ENCODE measurements at places on chromosomes 6 and 20.

DNA sequence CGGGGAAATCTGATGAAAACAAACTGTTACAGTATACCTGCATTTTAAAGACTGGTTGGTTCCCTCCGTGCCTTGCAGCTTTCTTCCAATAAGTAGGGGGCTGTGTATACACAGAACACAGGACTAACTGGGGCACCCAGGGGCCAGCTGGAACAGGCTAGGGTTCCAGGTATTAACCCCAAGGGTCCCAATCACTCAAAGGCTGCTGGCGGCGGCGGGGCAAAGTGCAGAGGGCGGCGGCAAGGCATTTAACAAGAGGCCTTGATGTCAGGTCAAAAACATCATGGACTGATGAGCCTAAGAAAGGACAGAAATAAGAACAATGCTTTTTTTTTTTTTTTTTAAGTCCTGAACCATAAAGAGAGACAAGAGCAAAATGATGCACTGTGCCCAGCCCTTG is 2.5 kb downstream of the PMEPA1 start:
- DNase-seq, result no peak

GRCh38 chr6:81003156-81003555 is 749.3 kb downstream of the TENT5A start:
- DNase-seq, result no peak

GRCh38 chr6:134060491-134061106 is 8.2 kb upstream of the SLC2A12 start:
- DNase-seq, result no peak

DNA sequence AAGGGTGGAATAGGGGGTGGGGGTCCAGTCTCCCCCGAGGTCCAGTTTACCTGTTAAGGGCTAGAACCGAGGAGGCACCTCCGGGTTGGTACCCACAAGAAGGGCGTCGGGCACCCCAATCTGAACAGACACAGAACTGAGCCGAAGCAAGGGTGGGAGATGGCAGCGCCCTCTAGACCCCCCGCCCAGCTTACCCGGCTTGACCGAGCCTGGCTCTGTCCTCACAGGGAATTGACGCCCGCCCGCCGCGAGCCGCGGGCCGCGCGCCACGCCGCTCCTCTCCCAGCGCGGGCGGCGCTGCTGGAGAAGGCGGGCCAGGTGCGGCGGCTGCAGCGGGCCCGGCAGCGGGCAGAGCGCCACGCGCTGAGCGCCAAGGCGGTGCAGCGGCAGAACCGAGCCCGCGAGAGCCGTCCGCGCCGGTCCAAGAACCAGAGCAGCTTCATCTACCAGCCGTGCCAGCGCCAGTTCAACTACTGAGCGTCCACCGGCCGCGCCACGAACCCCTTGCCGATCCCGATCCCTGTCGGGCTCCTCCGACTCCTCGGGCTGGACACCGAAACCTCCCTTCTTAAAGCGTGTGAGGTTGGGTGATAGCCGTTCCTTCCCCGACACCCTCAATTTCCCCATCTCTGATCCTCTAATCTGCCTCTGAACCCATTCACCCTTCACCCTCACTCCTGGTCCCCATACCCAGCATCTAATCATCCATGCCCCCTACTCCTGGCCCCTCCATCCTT is 5.9 kb downstream of the TP53INP2 start:
- peak; percentile 16 for DNase-seq

DNA sequence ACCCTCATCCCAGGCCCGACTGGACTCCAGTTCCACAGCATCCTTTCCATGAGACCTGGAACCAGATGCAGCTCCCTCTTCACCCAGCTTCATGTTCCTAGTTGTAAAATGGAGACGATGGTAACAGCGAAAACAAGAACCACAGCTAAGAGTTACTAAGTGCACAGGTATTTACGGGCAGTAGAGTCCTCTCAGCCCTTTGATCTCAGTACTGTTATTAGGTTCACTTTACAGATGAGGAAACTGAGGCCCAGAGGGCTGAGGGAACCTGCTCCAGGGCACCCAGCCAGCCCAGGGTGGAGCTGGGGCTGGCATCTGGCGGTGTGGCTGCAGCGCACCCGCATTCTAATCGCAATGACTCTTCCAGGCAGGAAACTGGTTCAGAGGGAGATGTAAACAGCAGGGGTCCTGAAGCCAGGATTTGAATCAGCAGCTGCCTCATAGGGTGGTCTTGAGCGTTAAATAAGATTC is 858 bp downstream of the BCAS1 start:
- no peak for DNase-seq

- no peak for DNase-seq
Observed at GRCh38 chr20:43691928-43692524, 25.1 kb downstream of the MYBL2 start.

DNA sequence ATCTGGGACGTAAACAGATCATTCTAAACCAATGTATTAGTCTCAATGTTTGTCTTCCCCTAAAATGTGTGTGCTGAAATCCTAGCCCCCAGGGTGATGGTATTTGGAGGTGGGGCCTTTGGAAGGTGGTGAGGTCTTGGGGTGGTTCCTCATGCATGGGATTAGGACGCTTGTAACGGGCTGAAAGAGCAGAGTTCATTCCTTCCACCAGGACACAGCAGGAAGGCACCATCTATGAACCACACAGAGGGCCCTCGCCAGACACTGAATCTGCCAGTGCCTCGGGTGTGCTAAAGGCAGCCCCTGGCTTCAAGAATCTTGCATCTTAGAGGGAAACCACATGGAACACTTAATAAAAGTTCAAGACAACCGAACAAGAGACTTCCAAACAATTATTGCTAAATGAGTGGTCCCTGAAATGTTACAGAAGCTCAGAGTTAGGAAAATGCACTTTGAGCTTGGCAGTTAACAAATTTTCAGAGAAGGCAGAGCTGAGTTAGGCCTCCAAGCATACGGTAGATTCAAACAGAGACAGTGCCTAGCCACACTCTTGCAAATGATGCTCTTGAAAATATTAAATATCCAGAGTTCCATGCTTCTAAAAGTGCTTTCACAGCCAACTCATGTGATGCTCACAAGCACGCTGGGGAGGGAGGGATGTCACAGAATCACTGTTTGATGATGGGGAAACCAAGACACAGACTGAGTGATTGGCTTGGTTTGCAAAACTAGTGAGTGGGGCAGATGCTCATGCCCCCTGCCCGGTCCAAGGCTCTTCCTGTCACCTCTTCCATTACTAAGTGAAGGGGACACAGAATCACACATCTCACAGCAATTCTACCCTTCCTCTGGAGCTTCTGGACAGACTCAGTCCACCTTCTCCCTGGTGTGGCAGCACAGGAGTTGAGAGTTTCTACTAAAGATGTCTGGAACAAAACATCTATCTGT is 27.4 kb downstream of the TBC1D7 start:
- DNase-seq, result no peak

DNA sequence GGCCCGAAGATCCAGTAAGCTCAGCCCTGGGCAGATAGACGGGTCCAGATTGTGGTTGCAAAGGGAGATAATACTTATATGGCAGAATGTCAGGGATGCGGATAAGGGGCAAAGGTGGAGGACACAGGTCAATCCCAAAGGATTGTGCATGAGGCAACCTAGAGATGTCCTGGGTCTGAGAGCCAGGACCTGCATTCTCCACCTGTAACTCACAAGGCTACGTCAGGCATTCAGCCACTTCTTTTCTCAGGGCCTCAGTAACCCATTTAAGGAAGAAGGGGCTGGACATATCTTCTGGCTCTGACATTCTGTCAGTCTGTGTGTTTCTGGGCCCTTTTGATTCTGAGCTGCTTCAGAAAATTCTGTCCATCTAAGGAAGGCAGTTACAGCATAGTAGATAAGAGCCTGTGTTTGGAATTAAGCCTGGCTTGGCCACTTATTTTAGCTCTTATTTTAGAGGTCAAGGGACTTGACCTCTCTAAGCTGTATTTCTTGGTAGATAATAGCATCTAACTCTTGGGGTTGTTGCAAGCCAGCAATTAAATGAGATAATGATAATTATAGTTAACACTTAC is 40.2 kb downstream of the CNBD2 start:
- no peak for DNase-seq

- no peak for DNase-seq
Observed at GRCh38 chr6:133906050-133906449, 17.1 kb downstream of the TCF21 start.

- DNase-seq, result no peak
Observed at GRCh38 chr6:93323630-93324029, 95.7 kb downstream of the EPHA7 start.

GRCh38 chr20:49165611-49166010 is 22.5 kb downstream of the STAU1 start:
- no peak for DNase-seq

- DNase-seq, result no peak
Observed at GRCh38 chr6:43948527-43949485, 178.4 kb downstream of the MRPL14 start.

DNA sequence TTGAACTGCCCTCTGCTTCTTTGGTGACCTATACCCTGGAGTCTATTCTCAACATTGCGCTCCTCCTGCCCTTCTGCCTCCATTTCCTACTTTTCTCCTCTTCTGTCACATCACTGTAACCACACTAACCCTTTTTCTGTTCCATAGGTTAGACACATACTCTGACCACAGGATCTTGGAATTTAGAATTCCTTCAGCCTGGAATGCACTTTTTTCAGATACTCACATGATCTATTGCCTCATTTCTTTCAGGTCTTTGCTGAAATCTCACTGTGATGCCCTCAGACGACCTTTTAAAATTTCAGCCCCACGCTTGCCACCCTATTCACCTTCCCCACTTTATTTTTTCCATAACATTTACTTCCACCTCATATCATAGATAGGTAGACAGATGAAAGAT is 5.1 kb downstream of the VNN1 start:
- DNase-seq, result no peak

GRCh38 chr6:57224769-57225515 is 2.8 kb upstream of the RAB23 start:
- DNase-seq, result no peak

- DNase-seq, result no peak
Observed at GRCh38 chr20:50624351-50625016, 66.9 kb downstream of the RIPOR3 start.

DNA sequence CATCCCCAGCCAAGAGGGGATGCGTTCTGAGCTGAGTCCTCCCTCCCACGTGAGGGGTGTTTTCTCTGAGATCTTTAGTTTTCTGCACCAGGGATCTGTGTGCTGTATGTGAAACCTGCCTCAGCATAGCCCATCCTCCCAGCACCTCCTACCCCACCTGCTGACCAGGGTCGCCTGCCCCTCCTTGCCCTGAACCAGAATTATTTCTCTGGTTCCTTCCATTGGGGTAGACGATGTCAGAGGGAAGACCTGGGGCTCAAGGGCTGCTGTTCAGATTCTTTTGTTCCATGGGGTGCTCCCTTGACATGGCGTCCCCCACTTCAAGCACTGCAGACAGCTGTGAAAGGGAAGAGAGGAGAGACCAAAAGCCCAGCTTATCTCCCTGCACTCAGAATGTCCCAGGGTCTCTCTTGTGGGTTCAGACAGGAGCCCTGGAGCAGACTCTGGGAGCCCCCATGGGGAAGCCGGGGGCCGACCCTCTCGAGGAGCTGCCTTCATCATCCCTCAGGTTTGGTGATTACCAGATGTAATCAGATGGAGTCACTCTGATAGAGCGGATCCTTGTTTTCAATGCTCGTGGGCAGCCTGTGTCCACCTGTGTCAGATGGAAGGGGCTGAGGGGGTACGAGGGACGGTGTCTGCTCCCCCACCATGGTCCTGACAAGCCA is 74.3 kb downstream of the ERMARD start:
- no peak for DNase-seq

GRCh38 chr6:169211881-169212280 is 41.8 kb downstream of the THBS2 start:
- DNase-seq, result no peak

GRCh38 chr6:157158456-157158855 is 164.9 kb downstream of the TMEM242 start:
- no peak for DNase-seq

GRCh38 chr6:26141378-26141904 is 54.2 kb downstream of the HFE start:
- no peak for DNase-seq

DNA sequence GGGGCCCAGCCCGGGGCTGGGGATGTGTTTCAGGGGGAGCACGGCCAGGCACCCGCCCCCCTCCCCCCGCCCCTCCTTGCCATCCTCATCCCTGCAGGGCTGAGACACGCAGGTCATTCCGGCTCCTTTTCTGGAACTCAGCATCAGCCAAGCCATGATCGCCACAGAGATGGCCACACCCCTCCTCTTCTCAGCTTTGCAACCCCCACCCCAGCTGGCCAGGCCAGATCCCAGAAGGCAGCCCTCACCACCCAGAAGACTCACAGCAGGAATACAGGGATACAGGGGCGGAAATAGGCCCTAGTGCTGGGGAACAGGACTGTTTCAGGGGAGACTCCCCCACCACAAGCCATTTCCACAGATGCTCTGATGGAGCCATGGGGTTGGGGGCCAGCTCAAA is 33.5 kb downstream of the YTHDF1 start:
- DNase-seq, result no peak

GRCh38 chr6:109308018-109308492 is 74.2 kb downstream of the CD164 start:
- peak; percentile 61 for DNase-seq

DNA sequence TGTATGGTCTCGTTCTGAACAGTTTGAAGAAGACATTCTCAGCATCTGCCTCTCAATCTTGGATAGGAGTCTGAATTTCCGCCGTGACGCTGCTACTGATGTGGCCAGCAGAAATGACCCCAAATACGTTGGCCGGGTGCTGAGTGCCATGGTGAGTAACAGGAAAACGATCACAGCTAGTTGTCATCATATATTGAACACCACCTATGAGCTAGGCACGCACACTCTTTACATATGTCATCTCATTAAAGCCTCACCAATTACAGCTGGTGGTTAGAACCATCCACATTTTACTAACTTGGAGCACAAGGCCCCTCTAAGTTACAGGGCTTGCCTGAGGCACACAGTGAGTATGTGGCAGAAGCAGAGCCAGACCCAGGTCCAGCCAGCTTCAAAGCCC is 17.1 kb downstream of the TGM3 start:
- DNase-seq, result no peak

- DNase-seq, result no peak
Observed at GRCh38 chr6:87608802-87609201, 18.9 kb downstream of the ORC3 start.

DNA sequence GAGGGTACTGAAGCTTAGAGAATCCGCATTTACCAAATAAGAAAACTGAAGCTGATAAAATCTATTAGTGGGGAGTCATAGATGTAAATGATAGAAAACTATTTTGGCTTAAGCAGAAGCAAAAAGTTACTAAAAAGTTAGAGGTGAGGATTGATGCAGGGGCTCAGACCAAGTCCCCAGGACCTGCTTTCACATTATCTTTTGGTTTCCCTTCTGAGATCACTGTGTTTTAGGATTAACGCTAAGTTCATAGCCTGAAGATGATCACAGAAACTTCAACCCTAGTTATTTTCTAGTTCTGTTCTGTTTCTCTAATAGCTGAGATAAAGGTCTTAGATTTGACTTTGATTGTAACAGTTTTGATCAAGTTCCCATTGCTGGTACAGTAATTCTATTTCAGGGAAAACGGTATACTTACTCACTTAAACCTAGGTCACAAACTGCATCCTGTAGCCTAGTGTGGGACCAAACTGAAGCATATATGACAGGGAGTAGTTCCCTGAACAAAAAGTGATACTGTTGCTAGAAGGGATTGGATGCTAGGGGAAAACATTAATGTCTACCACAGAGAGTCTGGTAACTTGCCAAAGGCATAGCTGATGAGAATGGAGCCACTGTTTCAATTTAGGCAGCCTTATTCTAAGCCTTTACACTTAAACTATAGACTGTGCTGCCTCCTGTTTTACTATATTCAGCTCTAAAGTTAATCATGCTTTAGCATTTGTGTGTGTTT is 13.1 kb downstream of the CYB5R4 start:
- DNase-seq, result no peak

Data from AG09319 (cell line).